ENCODE measurements at places on chromosomes 11 and 22.

DNA sequence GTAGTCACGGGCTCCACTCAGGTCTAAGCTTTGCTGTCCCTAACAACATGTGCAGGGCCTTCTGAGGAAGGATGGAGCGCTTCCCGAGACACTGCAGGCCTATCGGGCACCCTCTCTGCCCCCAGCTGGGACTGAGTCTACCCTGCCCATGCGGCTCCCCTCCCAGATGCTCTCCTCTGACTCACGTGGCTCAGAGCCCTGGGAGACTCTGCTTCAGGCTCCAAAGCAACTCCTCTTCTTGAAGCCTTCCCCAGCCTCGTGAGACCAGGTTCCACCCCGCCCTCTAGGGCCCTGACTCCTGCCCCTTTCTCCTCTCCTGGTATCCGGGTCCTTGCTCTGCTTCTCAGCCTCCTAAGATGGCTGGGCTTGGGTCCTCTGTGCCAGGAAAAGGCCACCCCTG is 28.4 kb upstream of the ARFGAP3 start:
- DNase-seq = no peak

- DNase-seq = no peak
Observed at GRCh38 chr22:33519071-33519973, 401.0 kb downstream of the LARGE1 start.

- no peak for DNase-seq
Observed at GRCh38 chr11:14253840-14254239, 105.1 kb downstream of the RRAS2 start.

GRCh38 chr11:117808784-117809183 is 11.8 kb upstream of the DSCAML1 start:
- no peak for DNase-seq

DNA sequence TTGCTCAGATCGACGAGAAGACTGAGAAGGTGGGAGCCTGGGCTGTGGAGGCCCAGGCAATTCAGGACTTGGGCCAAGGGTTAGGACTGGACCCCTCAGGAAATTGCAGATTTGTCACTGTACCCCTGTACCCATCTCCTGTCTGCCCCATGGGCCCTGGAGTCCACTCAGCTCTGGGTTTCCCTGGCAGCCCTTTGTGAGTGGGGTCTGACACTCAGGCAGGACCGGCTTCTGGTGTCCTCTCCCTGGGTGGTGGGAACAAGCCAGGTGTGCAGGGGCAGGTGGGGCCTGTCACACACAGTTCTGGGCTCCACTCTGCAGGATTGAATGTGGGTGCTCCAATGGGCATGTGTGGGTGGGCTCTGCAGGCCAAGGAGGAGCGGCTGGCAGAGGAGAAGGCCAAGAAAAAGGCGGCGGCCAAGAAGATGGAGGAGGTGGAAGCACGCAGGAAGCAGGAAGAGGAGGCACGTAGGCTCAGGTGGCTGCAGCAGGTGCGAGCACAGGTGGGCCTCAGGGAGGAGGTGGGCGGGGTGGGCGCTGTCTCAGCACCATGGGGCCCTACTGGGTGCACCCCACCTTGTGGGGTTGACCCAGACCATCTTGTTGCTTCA is 21.6 kb downstream of the INCENP start:
- DNase-seq = no peak

- no peak for DNase-seq
Observed at GRCh38 chr11:47413908-47414684, 5.7 kb downstream of the SLC39A13 start.

DNA sequence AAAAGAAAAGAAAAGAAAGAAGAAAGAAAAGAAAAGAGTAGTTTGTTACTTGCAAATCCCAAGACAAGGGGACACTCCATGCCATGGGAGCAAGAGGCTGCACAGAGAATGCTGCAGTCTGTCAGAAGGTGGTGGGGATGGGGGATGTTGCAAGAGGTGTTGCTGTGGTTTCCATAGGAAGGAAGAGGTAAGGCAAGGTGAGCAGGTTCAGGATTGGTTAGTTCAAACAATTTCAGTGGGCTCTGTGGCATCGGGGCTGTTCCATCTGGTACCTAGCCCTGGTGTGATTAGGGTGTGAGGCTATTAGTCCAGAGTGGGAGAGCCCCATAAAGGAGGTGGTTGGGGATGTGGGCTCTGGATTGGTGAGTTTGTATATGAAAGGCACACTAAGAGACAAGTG is 172.7 kb downstream of the BCR start:
- DNase-seq = no peak

DNA sequence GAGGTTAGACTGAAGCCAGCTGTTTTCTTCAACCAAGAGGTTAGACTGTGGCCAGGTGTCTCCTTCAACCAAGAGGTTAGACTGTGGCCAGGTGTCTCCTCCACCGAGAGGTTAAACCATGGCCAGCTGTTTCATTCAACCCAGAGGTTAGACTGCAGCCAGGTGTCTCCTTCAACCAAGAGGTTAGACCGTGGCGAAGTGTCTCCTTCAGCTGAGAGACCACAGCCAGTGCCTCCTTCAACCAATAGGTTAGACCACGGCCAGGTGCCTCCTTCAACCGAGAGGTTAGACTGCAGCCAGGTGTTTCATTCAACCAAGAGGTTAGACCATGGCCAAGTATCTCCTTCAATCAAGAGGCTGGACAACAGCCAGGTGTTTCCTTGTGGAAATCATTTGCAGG is 498.1 kb downstream of the TBC1D22A start:
- DNase-seq = no peak

DNA sequence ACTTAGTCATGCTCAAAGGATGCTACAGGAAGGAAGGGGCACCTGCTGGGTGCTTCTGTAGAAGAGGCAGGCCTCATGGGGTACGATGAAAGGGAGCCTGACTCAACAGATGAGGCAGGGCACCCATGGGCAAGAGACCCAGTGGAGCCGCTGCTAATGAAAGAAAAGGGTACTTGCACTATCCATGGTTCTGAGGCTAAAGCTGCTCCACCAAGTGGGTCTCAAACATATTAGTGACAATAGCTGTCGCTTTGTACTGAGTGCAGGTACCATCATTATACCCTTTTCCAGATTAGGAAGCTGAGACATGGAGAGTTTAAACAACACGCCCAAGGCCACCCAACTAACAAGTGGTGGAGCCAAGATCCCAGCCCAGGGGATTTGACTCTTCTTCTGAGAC is 127.5 kb upstream of the SERPIND1 start:
- no peak for DNase-seq

GRCh38 chr11:10236840-10237239 is 57.2 kb downstream of the SBF2 start:
- no peak for DNase-seq

GRCh38 chr22:28560046-28560742 is 119.4 kb downstream of the TTC28 start:
- no peak for DNase-seq

- no peak for DNase-seq
Observed at GRCh38 chr11:8338138-8338537, 74.5 kb upstream of the LMO1 start.

DNA sequence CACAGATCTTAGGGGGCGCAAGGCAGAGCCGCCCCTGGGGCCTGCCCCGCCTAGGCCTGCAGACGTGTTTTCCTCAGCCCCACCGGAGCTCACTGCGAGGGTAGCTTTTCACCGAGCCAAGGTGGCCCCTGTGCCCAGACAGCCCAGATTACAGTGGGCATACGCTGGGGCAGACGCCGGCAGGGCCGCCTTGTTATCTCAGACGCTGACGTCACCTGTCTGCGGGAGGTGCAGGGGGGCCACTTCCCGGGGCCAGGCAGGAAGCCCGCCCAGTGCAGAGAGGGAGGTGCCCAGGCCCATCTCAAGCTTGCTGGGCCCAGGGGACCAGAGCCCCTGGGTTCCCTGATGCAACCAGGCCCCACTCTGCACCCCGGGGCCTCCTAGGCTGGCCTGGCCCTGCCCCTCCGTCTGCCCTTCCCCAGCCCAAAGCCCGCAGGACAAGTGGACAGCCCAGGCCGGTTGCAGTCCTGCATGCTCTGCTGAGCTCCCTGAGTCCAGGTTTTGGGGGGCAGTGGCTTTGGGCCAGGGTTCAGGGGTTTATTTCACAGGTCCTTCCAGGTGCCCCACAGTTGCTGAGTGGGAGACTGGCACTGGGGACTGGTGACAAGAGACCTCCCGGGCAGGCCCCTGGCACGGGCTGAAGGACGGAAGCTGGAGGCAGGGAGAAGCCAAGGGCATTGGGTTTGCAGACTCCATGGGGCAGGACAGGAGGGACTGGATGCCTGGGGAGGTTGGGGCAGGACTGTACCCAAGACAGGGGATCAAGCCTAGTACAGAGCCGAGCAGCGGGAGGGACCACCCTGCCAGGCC is 38.6 kb downstream of the IGF2 start:
- DNase-seq = no peak

DNA sequence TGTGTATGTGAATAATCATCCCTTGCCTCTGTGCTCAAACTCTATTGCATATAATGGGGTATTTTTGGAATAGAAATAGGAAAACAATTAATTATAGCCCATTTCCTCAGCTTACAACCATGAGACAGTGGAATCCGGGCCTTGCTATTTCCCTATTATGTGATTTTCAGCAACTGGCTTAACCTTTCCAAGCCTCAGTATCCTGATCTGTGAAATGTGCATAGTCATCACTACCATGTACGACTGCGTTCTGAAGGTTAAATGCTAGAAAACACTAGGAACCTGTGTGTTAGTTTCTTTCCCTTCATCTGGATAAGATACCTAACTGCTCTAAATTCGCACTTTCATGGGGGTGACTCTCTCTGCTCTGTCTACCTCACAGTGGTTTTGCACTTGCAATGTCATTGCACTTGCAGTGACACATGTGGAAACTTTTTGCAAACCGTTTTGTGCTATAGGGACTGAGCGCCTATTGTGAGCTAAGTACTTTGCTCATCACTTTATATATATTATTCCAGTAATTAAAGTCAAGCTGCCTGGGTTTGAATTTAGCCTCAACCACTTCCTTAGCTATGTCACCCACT is 48.3 kb downstream of the IRAG1 start:
- DNase-seq = no peak

- DNase-seq = no peak
Observed at GRCh38 chr11:64675450-64676260, 47.3 kb downstream of the NRXN2 start.

DNA sequence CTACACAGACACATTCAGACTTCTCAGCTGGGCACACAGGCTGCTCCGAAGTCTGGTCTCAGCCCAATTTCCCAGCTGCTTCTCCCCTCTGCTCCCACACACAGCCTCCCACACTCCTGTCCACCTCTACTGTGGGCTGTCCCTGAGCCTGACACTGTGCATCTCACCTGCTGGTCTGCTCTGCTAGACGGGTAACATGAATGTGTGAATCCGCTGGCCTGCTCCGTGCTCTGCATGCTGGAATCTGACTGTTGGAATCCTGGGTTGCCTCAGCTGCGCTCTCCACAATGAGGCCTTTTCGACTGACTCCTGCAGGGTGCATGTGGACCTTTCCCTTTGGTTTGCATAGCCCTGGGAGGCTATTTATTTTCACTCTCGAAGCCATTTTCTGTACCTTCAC is 489.5 kb upstream of the B3GAT1 start:
- DNase-seq = no peak

GRCh38 chr11:69370984-69371709 is 77.2 kb downstream of the MYEOV start:
- DNase-seq = no peak

GRCh38 chr11:23781803-23782560 is 714.9 kb upstream of the LUZP2 start:
- no peak for DNase-seq

Data from activated naive CD4-positive, alpha-beta T cell (primary cell).